ENCODE measurements at places on chromosomes 6 and 20.

DNA sequence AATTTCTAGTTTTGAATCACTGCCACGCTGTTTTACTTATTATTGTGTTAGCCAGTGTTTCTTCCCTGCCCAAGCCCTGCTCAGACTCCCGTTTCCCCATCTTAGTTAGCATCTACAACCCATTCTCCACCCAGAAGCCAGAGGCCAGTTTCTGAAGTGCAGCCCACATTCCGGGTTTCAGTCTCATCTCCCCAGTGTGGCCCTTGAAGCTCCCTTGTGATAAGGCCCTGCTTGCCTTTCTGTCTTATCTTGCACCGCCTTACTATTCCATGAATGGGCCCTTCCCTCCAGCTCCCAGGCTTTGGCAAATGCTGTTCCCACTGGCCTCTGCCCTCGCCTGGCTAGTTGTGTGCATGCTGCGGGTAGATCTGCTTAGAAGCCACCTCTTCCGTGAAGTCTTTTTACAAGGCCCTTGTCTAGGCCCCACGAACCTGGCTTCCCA lies 41.1 kb downstream of the TOX2 start:
- DNase-seq = no peak

DNA sequence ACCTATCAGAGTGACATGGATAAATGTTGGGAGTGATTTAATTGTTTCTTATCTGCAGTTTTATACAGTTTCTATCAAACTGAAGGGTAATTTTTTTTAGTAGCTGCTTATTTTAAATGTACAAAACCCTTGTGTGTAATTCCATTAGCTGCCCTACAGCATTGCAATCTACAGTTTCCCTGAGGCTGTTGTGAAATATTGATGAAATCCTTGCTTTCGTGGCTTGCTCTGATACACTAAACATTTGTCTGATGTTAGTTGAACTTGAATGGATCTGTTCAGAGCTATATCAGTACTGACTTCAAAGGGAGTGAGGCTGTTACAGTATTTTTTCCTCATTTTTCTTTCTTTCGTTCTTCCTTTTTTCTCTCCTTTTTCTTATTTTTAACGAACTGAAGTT lies 255.4 kb downstream of the TSHZ2 start:
- DNase-seq = peak; percentile 27

- no peak for DNase-seq
Measured at GRCh38 chr6:3108746-3109414, 9.6 kb upstream of the BPHL start.

DNA sequence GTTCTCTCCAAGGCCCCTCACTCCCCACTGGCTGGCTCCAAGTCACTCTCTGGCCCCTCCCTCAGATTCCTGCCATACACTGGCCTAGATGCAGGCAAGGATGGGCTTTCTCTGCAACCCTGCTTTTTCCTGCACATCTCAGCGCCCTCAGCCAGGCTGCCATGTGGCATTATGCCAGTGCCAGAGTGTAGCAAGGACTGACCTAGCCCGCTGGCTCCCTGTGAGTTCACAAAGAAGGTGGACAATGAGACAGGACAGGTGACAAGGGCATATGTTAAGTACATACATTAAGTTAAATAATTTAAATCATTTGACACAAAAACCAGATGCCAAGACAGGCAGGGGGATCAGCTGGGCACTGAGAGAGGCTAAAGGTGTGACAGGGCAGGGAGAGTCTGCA lies 394.6 kb downstream of the ZFAND3 start:
- no peak for DNase-seq

DNA sequence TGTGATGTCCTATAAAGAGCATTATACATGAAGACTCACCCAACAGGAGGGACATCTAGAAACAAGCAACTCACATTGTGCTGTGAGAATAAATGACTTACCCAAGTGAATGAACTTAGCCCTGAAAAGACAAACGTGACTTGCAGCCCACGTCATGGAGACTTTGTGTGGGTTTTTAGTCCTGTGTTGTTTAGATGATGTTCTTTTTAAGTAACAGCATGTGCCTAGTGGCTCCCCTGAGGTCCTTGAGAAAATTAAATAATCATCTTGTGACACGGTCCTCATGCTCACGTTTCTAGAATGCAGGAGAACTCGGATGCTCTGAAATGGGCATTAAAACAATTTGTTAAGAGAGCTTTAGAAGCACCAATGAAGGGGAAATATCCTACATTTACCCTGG lies 165.1 kb downstream of the SASH1 start:
- no peak for DNase-seq

DNA sequence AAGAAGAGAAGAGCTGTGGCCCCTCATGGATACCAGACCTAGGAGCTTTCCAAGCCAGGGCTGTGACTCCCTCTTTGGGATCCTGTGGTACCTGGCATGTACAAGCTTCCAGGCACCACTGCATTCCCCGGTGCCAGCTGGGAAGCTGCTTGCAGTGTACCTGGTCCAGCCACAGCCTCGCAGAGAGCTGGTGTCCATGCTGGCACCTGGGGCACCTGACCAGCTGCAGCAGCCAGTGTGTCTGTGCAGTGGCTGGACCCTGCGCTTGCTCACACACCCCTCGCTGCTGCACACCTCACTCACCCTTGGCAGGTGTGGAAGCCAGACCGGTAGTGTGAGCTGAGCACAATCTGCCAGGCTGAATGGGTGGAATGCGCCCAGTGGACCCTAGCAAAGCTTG lies 190.9 kb upstream of the MAN1A1 start:
- DNase-seq = no peak

DNA sequence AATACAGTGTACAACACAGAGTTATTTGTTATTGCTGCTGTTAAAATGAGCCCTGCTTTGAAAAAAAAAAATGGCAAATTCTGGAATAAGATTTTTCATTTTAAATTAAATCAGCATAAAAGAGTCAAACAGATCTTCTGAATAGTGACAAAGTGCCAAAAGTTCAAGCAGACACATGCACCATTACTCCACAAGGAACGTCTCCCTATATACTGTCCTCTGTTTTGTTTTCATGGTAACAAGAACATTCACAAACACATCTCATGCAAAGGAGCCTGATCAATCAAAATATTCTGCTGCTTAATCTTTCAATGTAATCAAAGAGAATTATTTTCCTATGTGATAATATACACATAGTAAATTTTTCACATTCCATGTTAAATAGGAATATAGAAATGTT lies 2.7 kb downstream of the HIVEP2 start:
- no peak for DNase-seq

DNA sequence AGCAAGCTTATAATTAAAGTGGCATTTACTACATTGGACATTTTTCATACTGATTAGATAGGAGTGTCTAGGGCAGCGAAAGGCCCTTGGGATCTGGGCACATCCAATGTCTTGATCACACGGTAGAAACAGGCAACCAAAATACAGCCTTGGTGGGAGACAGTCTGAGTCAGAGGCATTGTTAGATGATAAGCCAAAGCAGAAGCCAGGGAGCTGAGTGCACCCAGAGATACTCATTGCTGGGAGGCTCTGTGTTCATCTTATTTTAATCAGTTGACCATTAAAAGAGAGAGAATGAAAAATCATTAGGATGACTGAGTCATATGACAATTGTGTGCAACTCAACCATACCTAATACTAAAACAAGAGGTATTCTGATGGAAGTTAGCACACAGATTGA lies 109.5 kb downstream of the LCA5 start:
- DNase-seq = peak; percentile 16

DNA sequence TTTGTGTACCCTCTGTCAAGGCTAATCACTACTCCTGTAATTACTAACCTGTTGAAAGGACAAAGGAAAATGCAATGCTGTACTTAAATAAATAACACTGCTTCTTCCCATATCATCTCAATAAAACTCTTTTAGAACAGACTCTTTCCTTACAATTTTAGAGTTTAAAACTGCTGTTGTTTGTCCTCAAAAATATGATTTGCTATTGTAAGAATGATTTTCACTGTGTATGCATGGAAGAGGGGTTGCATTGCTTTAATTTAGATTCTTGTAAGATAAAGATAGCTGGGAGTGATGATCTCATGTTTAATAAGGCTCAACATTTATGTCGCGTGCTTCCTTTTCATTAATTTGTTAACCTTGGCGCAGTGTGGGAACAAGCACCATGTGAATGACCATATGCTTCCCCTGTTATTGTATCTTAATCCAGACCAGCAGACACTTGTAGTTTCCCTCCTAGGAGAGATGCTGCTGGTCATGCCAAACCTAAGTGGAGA lies 89.8 kb upstream of the ATXN1 start:
- DNase-seq = no peak

- no peak for DNase-seq
Measured at GRCh38 chr6:1336246-1336843, 24.4 kb downstream of the FOXQ1 start.

DNA sequence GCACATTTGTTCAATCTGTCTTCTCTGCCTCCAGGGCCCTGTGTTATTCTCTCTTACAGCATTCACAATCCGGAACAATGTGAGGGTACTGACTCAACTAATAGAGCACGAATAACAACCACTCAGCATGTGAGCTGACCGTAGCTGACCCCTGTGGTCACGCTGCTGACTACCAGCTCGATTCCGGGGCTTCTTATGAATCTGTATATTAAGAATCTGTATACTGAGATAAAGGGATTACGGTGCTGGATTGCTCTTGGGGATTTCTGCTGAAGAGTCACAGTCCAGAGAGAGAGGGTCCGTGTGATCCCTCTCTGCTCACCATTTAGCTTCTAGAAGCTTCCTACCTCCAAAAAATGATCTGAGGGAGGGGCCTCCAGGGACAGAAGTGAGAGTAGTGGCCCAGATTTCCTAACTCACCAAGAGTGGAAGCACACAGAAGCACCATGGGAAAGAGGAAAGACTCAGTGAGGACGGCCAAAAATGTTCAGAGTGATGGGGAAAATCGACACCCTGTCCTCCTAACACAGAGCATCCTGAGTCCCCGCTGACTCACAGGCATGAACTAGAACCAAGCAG lies 156.2 kb downstream of the THBS2 start:
- peak; percentile 100 for DNase-seq

GRCh38 chr6:16476861-16477260 lies 238.5 kb downstream of the GMPR start:
- no peak for DNase-seq

- no peak for DNase-seq
Measured at GRCh38 chr20:49585585-49586245, 17.8 kb upstream of the PTGIS start.

DNA sequence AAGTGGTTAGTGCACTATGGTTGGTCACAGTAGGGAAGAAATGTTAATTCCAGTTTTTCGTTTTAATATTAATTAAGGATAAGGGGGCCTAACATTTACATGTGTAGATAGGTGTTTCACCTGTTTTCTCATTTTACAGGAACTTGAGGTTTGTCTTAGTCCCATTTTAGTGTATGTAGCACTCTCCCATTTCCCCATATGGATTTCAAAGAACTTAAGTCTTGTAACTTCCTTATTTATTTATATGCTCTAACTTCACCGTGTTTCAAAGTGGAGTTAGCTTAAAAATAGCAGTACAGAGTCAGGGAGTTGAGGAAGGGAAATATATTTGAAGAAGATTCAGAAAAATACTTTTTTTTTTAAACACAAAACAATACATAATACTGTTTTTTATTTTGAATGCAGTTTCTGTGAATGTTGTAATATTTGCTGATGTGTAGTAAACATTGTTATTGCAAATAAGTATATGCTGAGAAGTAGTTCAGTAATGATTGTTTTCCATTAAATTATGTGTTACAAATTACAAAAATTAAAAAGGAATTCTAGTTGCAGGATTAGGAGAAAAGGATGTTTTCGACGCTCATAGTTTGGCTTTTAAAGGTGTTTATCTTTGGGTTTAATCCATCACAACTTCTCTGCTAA lies 3.5 kb downstream of the SCAF8 start:
- no peak for DNase-seq

DNA sequence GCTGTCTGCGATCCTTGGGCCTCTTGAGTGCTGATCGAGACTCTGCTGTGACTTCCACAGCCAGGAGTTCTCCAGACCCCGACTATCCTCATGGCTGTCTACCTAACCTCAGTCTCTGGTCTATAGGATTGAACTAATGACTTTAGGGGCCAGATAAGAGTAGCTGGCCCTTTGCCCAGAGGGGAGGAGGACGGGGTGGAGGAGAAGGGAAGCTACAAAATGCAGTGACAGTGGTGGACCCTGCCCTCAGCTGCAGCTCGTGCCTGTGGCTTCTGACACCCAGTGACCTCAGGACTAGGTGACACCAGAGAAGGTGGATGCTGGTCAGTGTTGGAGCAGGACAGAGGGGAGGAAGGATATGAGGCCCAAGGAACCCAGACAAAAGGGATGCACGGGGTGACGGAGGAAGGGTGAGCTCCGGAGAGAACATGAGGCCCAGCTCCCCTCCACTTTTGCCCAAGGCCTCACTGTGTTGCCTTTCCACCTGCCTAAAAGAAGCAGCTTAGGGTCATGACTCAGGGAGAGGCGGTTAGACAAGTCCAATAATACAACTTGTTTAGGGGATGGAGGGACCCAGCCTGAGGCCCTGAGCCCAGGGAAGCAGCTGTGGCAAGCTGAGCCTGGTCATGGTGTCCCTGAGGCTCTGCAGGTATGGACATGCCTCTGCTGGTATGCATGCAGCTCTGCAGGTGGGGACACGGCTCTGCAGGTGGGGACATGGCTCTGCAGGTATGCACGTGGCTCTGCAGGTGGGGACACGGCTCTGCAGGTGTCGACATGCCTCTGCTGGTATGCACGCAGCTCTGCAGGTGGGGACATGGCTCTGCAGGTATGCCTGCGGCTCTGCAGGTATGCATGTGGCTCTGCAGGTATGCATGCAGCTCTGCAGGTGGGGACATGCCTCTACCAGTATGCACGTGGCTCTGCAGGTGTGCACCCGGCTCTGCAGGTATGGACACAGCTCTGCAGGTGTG lies 67.7 kb downstream of the SYNJ2 start:
- no peak for DNase-seq

DNA sequence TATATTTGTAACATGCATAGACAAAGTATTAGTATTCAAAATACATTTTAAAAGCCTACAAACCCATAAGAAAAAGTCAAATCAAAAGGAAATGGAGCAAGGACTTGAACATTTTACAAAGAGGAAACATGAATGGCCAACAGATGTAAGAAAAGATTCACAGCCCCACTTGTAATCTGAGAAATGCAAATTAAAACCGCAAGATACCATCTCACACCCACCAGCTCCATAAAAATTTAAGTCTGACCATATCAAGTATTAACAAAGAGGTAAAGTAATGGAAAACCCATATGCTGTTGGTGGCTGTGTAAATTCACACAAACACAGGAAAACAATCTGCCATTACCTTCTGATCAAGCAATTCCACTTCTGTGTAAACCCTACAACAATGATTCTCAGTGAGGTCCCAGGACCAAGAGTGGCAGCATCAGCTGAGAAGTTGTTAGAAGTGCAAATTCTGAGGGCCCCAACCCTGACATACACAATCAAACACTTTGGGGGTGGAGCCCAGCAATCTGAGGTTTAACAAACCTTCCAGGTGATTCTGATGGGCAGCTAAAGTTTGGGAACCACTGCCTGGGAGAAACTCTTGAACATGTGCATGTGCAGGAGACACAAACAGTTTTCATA lies 30.9 kb downstream of the BCL2L1 start:
- DNase-seq = peak; percentile 37
